ENCODE measurements at places on chromosomes 3 and 15. TPM values are rescaled to one million over a fixed set of nuclear protein-coding genes. Genes with fewer than 3 reads are reported as not detected.

Gene NPAP1
- not detected for total RNA-seq

Gene C3orf62
- total RNA-seq = 4.5 TPM

Gene ASTE1
- 6.0 TPM for total RNA-seq

- DNase-seq = no peak
Observed at GRCh38 chr15:50024281-50024680, 94.8 kb downstream of the ATP8B4 start.

GRCh38 chr15:70522323-70522966, 240.9 kb downstream of the UACA start:
- DNase-seq = no peak

DNA sequence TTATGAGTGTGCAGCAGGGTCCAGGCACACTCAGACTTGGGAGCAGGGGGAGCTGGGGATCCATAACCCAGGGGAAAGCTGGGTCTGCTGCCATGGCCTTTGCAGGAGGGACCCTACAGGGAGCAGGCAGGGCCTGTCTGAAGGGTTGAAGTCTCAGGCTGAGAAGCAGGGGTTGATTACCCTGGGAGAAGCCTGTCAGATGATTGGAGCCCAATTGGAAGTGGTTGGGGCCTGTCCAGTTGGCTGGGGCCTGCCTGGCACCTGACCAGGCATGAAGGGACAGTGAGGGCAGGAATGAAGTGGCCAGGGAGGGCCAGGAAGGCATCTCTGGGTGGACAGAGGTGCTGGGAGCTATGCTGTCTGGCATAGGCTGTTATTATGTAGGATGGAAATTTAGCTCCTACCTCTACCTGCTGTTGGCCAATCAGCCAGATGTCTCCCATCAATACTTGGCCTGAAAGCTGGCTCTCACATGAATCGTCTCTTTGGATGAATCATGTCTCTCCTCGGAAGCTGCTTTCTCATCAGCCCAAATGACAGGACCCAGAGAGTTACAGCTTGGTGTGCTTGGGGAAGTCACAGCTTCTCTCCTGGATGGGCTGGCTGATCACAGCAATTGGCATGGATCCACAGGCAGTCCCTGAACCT, 27.4 kb upstream of the SLCO2A1 start:
- DNase-seq = no peak

- DNase-seq = no peak
Observed at GRCh38 chr3:80010021-80010571, 242.3 kb upstream of the ROBO1 start.

DNA sequence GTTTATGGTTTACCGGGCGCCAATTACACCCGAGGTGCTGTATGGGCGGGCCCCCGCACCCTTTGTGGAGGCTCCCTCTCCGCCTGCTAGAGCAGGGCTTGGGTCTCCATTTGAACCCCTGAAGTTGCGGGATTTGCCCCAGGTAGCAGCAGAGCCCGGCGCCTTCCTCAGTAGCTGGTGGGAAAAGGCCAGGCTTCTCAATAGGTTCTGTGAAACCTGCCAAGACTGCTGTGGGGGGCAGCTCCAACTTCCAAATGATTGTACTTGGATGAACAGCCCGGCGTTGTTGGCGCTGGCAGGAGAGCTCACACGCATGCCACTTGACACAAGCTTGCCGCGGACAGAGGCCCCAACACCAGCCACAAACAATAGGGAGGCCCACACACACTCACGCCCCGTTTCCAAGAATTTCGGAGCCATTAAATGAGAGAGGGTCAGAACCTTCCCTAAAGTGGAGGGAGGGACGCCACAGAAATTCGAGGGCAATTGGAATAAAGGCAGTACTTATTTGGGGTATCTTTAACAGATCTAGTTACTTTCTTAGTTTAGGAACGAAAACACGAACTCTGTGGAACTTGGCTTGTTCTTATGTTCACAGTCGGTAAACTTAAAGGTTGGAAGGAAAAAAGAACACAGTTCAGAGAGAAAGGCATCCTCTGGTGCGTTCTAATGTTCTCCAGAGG, 1.4 kb downstream of the EPHB3 start:
- no peak for DNase-seq

DNA sequence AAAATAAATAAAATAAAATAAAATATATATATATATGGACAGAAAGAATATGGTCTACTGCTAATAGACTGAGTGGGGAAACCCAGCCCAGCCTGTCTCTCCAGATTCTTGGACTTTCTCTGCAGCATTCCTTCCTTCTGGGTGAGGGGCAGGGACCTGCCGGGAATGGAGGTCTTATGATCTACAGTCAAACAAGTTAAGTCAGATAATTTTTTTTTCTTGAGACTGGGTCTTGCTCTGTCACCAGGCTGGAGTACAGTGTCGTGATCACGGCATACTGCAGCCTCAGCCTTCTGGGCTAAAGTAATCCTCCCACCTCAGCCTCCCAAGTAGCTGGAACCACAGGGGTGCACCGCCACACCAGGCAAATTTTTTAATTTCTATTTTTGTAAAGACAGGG, 33.5 kb upstream of the ZNF774 start:
- DNase-seq = no peak

DNA sequence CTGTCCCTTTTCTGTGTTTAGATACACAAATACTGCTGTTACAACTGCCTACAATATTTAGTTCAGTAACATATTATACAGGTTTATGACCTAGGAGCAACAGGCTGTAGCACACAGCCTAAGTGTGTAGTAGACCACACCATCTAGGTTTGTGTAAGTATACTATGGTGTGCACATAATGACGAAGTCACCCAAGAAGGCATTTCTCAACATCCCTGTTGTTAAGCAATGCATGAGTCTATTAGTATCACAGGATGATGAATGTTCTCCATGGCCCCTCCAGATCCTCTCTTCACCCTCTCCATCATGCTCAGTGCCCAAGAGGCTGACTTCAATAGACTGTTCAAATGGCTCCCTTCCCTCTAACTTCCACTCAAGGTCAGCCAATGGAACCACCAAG, 14.6 kb upstream of the SEC62 start:
- DNase-seq = no peak

DNA sequence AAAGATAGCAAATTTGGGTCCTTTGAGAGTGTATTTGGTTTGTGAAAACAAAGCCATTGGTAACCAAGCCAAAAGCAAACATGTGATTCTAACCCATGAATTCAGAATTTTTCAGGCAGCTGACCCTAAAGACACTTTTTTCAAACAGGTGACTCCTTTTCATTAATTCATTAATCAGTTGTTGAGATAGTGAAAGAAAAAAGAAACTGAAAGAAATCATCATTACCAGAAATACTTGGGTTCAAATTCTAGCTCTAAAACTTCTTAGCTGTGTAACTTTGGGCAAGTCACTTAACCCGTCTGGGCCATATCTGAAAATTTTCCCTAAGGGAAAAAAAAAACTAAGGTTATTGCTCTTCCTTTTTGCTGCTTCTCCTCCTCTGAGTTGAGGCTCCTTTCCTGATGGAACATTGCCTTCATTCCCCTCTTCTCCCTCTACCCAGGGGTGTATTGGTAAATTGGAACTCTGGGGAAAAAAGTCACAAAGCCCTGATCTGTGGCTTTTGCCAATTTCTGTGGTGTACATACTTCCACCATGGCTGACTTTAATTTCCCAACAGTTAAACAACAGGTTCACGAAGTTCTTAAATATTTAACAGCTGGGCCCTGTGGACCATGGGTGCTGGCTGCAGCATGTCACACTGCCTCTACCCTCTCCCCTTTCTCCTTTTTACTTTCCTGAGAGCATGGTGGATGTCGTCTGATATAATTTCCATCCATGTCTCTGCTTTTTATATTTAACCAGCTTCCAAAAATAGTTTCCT, 120.3 kb downstream of the ASB7 start:
- no peak for DNase-seq

GRCh38 chr15:80031841-80032240, 27.6 kb upstream of the ZFAND6 start:
- no peak for DNase-seq

- no peak for DNase-seq
Observed at GRCh38 chr3:192957441-192958021, 39.9 kb upstream of the MB21D2 start.

- DNase-seq = no peak
Observed at GRCh38 chr15:31609258-31609681, 282.6 kb downstream of the KLF13 start.

- DNase-seq = no peak
Observed at GRCh38 chr3:244041-244440, 47.5 kb downstream of the CHL1 start.

- DNase-seq = no peak
Observed at GRCh38 chr15:98154863-98155262, 194.4 kb downstream of the ARRDC4 start.

DNA sequence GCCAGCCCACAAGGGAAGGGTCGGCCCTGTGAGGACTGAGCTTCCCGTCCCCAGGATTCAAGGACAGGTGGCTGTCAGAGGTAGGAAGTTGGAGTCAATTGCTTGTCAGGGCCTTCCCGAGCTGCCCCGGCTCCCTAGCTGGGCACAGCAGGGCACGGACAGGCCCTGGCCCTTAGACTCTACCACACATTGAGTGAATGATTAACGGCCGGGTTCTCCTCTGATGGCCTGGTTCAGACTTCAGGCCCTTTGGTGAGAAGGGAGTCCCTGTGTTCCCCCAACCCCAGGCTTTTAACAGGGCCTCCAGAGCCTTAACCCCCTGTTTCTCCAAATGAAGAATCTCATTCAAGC, 16.4 kb upstream of the FGD5 start:
- no peak for DNase-seq

DNA sequence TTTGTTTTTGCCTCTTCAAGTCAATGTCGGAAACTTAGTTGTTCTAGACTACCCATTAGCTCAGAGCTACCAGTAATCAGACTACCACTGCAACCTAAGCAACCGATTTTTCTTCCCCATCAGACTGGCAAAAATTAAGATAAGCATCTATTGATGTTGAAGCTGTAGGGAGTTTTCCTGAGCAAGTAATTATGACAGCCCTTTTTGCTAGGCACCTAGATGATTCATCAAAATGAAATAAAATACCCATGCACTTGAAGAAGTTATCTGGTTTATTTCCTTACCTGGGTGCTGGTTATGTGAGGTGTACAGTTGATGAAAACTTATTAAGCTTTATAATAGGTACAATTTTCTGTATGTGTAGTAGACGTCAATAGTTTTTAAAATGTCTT, 554 bp upstream of the COMMD4 start:
- DNase-seq = no peak
